Skeletal muscle cell (primary cell): ENCODE measurements at places on chromosomes 13 and 19.

DNA sequence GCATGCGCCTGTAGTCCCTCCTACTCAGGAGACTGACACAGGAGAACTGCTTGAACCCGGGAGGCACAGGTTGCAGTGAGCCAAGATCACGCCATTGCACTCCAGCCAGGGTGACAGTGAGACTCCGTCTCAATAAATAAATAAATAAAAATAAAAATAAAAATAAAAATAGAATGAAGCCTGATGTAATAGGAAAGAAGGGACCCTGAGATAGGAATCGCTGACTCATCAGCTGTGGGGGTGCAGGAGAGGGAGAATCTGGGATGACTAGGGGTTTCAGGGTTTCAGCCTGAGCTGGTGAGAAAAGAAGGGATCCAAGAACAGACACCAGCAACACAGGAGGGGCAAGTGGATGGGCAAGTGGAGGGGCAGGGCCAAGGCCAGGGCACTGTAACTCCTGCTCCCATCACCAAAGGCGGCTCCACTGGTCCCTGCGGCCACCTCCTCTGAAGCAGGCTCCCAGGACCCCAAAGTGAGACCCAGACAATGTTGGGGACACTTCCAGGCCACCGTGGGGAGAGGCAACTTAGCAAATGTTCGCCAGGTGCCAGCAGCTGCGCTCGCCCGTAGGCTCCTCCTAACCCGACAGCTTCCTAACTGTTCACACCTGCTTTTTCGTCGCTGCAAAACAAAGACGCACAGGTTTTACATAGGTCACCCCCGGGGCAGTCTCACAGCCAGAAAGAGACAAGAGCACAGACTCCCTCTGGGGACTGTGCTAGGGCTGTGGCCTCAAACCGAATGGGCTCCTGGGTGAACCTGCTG lies 1.2 kb downstream of the HAUS8 start:
- no peak for DNase-seq

- DNase-seq, result no peak
Observed at GRCh38 chr19:18782559-18783225, 8.4 kb downstream of the COMP start.

DNA sequence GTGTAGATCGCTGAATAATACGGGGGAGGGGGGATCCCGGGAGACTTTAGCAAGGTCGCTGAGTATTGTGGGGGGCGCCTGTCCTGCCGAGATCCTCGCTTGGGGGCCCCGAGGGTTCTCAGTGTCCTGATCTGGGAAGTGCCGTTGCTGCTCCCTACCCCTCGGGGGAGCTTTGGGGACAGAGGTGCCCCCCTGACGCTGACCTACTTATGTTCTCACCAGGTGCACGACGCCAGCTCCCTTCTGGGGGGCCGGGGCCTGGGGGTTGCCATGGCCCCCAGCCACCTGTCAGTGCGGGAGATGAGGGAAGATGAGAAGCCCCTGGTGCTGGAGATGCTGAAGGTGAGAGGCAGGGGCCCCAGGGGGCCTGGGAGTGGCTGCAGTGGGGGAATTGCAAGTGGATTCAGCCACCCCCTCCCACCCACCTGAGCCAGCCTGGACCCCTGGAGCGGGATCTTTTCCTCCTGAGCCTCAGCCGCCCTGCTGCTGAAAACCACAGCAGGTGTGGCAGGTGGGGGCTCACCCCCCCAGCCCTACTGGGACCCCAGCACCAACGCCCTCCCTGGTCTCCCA lies 537 bp downstream of the NAT14 start:
- DNase-seq, result no peak

- no peak for DNase-seq
Observed at GRCh38 chr19:21617740-21618339, 112.4 kb downstream of the ZNF429 start.

DNA sequence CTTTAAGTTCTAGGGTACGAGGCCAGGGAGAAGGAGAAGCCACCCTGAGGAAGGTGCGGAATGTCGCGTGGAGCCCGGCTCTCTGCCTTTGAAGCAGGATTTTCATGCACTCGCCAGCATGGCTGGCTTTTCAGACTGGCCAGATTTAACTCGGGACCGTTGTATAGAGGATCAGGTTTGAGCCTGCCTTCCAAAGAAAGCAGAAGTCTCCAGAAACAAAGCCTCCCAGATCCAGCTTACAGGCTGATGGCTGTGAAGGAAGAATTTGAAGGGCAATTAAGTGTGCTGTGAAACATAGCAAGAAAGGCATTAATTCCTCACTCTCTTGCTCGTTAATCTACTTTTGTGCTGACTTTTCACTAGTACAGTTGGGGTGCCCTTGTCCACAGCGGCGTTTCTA lies 140.2 kb downstream of the SOX1 start:
- DNase-seq, result no peak

DNA sequence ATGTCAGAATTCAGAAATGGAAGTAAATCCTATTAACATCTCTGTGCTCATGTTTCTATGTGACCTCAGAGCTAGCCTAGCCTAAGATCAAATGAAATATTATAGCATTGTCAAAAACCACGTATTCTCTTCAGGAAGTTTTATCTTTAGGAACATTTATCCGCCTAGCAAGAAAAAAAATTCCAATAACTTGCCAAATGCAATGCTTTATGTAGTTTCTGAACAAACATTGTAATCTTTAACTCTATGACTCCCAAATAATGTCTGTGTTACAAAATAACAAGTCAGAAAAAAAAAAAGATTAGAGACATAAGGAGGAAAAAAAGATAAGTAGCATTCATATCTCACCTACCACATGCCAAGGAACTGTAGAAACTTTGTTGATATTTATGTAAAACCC lies 18.4 kb upstream of the IPO5 start:
- DNase-seq, result no peak

DNA sequence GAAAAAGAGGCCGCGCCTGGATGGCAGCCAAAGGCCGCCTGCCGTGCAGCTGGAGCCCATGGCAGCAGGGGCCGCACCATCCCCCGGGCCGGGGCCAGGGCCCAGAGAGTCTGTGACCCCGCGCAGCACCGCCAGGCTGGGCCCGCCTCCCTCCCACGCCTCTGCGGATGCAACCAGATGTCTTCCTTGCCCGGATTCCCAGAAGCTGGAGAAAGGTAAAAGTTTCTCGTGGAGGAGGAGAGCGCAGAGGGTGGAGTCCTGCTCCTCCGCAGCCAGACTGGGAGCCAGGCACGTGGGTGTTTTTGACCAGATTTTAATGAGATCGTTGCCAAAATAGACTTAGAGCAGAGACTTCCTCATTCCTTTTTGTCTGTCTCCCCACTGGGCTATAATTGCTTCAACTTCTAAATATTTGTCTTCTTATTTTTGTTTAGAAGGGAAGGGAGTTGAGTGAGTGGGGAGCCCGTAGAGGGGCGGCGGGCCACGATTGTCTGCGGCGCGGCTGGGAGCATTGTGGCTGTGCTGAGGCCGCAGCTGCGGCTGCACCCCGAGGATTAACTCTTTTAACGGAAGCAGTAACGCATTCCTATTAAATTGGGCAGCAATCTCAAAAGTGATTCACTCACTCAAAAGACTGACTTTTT lies 22.8 kb upstream of the NDUFS7 start:
- peak; percentile 67 for DNase-seq
